Left cardiac atrium (tissue), 4 donors: ENCODE measurements at places on chromosomes 6 and 20. TPM values are rescaled to one million over a fixed set of nuclear protein-coding genes. Genes with fewer than 3 reads are reported as not detected.

Gene WFDC8
- total RNA-seq, result not detected

DNA sequence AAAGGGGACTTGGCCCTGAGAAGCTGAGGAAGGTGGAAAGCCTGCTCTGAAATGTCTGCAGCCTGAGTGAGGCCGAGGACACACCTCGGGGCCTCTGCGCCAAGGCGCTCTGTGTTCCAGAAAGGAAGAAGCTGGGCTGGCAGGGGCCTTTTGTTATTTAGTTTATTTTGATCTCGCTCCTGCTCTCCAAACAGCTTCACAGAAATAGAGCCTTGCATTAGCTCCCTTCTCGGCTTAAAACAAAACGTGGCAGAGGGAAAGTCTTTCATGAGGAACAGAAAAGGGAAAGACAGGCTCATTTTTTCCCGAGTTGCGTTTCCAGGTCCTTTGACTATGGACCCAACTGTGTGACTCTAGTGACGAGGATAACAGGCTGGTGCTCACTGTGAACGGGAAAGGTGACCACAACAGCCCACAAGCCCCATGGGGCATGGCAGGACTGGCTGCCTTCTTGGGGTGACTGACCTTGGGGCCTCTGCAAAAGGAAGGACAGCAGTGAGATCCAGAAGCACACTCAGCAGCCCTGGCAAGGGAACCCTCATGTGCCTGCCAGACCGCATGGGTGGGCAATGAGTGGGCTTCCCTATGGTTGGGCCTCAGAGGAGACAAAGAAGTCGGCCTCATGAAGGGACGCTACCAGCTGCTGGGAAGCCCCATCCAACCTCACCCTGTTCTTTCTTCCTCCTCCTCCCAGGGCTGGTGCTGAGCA, 18.7 kb downstream of the LEMD2 start:
- no peak for DNase-seq

DNA sequence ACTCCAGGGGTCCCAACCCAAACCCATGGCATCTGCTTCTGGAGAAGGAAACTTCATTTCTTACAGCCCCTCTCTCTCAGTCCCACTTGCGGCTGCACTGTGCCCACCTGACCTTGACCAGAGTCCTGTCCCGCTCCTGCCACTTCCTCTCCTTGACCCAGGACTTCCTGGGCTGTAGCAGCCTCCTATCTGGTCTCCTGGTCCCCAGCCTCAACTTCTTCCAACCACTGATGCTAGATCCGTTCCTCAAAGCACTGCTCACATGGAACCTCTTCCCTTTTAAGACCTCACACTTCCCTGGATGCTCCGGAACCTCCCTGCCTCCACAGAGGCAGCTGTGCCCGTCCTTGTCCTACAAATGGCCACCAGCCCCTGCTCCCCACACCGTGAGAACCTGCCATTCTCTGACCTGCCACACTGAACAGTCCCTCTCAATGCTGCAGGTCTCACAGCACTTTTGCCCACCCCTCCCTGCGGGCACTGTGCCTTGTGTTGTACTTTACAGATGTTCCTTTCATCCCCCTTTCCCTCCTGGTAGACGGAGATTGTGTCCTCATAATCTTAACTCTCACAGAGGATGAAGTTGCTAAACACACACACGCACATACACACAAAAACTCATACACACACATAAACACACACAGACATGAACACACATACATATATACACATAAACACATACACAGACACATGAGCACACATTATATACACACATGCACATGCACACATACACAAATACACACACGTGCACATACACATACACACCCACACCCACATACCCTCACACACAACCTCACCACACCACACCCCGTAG, 59.6 kb upstream of the NXT1 start:
- no peak for DNase-seq

DNA sequence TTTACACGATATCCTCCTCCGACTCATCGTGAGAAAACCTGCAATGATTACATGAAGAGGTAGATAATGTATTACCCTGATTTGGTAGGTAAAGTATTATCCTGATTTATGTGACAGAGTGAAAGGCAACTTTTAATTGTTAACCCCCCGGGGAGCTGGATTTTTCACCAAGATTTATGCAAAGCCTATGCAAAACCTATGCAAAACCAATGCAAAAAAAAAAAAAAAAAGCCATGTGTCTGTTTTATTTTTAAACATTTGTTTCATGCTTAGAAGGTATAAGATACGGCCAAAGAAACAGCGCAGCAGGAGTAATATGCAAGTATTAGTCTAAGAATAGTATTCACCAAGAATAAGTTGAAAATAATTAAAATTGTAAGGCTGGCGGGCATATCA, 109.9 kb downstream of the IPCEF1 start:
- DNase-seq, result no peak

DNA sequence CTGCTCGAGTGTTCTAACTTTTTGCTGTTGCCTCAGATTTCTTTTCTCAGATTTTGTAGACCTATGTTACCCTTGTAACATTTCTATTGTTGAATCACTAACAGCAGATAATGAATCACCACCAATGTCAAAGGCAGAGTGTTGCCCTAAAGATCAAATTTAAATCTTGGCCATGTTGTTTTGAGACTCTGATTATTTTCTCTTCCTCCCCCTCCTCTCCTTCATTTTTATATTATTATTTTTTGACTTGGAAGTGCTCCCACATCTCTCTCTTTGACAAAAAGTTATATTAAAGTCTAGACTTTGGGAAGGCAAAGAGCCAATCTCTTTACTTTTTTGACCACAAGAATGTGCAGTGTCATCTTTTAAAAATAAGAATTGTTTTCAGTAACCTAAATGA, 422.7 kb downstream of the NKAIN2 start:
- DNase-seq, result no peak

DNA sequence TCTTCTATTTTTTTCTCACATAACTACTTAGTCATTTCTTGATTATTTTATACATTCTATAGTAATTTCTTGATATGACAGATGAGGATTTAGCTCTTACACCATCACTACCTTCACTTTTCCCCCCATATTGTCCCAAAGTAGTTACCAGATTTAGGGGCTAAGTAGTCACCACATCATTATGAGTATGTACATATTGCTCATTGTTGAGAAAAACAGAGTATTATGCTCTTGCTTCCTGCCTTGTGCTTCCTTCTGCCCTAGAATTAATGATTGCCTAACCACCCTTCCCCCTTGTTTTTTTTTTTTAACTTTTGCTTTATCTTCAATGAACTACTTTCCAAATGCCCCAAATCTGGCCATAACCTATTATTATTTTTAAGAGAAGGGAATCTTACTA, 6.8 kb upstream of the HLA-B start:
- no peak for DNase-seq

GRCh38 chr6:151436802-151437201, 15.1 kb downstream of the RMND1 start:
- no peak for DNase-seq
